ENCODE measurements at places on chromosomes 5 and 9.

DNA sequence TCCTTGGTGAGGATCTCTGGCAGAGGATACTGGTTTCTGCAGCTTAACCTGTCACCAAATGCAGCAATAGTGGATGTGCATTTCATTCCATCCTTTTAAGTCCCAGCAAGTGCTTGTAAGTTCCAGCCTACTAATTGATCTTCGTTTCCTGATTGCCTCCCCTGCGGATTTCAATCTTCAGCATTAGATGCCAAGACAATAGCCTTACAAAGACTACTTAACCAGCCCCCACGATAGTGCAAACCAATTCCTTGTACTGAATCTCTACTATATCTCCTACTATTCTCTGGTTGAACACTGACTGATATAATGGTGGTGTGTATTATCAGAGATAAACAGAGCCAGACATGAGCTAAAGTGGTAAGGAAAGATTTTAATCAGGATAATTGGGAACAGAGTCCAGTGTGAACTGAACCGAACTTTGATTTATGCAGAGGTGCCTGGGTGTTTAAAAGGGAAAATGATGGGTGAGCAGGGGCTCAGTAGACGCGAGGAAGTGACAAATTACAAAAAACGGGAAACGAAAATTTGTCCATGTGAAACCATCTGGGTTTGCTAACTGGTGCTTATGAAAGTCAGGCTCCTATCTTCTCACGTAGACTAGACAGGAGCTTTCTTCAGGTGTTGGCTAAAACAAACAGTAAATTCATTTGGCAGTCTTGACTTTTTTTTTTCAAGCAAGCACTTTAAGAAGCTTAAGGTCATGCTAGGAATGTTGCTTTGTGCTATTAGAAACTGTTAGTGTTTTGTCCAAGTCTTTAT lies 106.9 kb upstream of the ST8SIA4 start:
- no peak for DNase-seq

GRCh38 chr9:92736563-92737215 lies 27.9 kb downstream of the BICD2 start:
- no peak for DNase-seq

DNA sequence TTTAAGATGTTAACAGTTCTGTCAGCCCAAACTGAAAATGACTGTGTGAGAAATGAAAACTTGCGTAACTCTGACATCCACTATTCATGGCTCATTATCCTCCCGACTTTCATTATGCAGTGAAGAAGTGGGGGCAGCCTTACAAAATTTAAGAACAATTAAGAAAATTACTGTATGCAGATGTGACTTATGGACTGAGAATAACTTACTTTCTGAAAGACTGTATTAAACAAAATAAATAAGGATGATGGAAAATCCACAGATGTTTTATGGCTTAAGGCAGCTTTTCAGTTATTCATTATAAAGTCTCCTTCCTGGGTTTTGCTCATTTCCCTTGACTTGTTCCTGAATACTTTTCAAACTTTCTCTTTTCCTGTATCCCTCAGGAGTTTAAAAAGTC lies 55.2 kb downstream of the GRIN3A start:
- no peak for DNase-seq

DNA sequence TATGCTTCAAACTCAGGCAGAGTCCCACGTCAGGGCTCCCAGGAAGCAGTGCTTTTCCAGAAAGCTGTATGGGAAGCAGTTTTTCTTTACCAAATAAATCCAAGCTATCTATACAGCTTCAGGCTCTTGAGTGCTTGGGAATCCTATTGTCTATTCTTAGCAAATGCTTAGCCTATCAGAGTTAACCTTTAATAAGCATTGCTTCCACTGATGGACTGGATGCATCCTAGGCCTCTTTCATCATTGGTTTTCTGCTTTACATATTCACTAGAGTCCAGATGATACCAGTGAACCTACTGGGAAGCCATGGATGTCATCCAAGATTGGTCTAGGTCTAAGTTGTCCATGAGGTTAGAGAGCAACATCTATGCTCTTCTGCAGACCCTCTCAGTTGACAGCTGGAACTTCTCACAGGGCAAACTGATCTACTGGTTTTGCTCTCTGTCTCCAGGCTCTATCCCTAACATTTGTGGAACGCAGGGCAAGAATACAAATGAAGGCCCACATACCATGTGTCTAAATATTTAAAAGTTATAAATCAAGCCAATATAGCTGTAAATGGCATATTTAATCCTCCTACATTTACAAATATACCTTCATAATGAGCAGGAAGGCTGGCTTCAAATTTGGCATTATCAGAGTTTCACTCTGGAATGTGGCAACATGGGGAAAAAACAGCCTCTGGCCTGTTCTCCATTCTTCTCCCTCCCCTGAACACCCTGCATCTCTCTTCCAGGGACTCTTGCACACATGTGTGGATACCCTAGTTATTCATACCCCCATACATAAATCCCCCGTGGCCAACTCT lies 49.8 kb upstream of the PLPP1 start:
- no peak for DNase-seq

DNA sequence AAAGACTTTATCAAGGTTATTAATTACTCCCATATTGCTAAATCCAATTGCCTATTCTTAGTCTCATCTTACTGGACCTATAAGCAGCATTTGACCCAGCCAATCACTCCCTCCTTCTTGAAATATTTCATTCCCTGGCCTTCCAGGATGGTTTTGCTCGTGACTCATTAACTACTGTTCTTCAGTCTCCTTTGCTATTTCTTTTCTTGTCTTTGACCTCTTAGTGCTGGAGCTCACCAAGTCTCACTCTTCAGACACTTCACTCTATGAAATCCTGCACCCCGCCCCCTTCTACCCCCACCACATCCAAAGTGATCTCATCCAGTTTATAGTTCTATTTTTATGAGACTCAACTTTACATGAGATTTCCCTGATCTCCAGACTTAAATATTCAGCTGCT lies 803.1 kb upstream of the WWC1 start:
- no peak for DNase-seq

GRCh38 chr5:58842852-58843251 lies 260.0 kb downstream of the RAB3C start:
- no peak for DNase-seq

DNA sequence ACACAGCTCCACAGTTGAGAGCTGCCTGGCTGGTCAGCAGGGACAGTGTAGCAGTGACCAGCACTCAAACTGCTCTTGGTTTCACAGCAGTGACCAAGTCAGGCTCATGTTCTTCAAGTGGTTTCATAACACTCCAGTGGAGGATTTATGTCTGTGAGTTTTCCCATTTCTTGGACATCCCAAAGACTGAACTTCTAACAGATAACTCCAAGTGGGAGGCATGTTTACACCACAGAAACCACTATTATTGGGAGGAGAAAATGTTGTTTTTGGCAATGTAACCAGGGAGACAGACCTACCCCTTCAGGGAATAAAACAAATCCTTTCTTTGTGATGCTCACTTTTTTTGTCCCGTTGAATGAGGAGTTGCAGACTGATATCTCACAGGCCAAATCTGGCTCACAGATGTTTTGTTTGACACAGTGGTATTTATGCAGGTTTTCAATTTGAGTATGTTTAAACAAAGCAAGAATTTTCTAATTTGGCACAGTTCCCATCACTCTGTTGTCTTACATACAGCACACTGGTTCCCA lies 141.5 kb downstream of the RMI1 start:
- no peak for DNase-seq

- DNase-seq, result no peak
Observed at GRCh38 chr5:103703617-103704016, 141.0 kb upstream of the NUDT12 start.

DNA sequence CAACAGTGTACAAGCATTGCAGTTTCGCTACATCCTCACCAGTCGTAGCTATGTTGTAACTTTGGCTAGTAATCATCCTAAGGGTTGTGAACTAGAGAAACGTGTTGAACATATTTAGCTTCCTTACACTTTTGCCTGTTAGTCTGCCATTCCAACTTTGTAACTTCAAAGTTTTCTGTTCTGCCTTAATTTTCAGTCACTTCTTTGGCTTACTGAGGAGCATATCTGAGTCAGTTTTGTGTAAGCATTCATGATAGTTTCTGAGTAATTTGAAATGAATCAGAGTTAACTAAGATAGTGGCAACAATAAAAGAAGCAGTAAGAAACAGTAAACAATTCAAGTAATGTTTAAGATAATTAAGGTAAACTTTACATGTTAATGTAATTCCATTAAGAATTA lies 58.9 kb upstream of the MCCC2 start:
- DNase-seq, result no peak

- no peak for DNase-seq
Observed at GRCh38 chr5:177357146-177357458, 622 bp upstream of the RGS14 start.

DNA sequence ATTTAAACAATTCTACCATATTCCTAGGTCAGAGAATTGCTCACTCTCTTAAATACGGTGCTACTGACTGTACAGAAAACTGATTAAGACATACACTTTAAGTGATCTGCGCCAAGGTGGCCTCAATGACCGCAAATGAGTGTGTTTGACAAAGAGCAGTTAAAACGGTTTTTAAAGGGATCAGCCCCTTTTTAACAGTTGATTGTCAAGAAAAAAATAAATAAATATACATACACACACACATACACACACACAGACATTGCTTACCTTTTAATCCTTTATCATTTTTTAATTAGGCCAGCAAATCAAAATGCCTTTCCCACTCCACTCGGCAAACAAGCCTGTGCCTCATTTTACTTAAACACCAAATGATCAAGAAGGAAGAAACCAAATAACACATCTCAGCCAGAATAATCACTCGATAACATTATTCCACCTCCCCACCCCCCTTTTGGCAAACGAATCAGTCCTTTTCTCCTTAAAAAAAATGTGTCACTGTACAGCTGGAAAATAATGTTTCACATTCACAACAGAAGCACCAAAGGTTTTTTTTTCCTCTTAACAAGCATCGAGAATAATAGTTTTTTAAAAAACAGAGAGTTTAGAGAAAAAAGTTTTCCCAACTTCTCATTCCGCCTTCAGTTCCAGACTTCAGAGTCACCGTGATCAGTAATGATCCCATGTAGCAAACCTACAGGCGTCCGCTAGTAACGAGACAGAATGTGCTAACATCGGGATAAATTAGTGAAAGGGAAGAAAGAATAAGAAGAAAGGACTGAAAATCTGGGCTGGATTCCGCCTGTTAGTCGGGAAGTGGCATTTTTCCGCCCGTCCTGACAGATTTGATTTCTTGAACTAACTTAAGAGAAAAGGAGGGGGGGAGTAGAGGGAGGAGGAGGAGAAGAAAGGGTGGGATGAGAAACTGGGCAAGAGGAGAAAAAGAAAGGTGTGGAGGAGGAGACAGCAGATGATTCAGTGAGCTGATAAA lies at the start of gene ZNF608:
ZNF608 (minus strand) TSS at position 712 of the 988 bp plus-strand sequence. CDS start 1,650 bp downstream, outside the sequence.
- no peak for DNase-seq
